ENCODE measurements at places on chromosomes 2 and 18. TPM values are rescaled to one million over a fixed set of nuclear protein-coding genes. Genes with fewer than 3 reads are reported as not detected.

Gene ZNF521
- total RNA-seq = 118 TPM

Gene SPATA3
- not detected for total RNA-seq

Gene SPATS2L
- 76.1 TPM for total RNA-seq

Gene NEB
- total RNA-seq = 1.5 TPM

Gene G6PC2
- not detected for total RNA-seq

Gene RNF181
- 261 TPM for total RNA-seq

Gene TMBIM1
- 115 TPM for total RNA-seq

Gene TUBA4B
- not detected for total RNA-seq

Gene ITPRIPL1
- total RNA-seq = 2.0 TPM

Gene FAM228B
- total RNA-seq = 48.4 TPM

Gene ASXL3
- 0.47 TPM for total RNA-seq

Gene LOXL3
- 2.7 TPM for total RNA-seq

Gene ZNF514
- total RNA-seq = 8.3 TPM

Gene ANKRD30B
- 0.70 TPM for total RNA-seq

Gene QPCT
- total RNA-seq = 28.8 TPM

Gene SP5
- total RNA-seq = not detected

Gene KCNF1
- 2.3 TPM for total RNA-seq

Gene TLX2
- not detected for total RNA-seq

Gene SERPINB4
- not detected for total RNA-seq

Gene PASK
- total RNA-seq = 8.1 TPM

Gene SLC11A1
- total RNA-seq = 0.05 TPM

Gene VSNL1
- not detected for total RNA-seq

Gene MOGAT1
- not detected for total RNA-seq

Gene RIT2
- total RNA-seq = not detected

Gene DTYMK
- 26.3 TPM for total RNA-seq

Gene CFAP221
- 1.1 TPM for total RNA-seq

Gene SRD5A2
- not detected for total RNA-seq

Gene GLI2
- total RNA-seq = 1.7 TPM

Gene LCT
- total RNA-seq = not detected

Gene BBS5
- total RNA-seq = 5.5 TPM

Gene PSD4
- total RNA-seq = 1.3 TPM

Gene HOXD3
- total RNA-seq = 7.2 TPM

Gene KCNE4
- total RNA-seq = 1.2 TPM

Gene SLC5A7
- not detected for total RNA-seq

Gene TBR1
- not detected for total RNA-seq

Gene SPR
- total RNA-seq = 44.1 TPM

All from glomerular endothelial cell (primary cell).